SK-N-SH treated with all-trans-retinoic acid at 6 μM for 48 hours (cell line): ENCODE measurements at places on chromosomes 16 and 17.

DNA sequence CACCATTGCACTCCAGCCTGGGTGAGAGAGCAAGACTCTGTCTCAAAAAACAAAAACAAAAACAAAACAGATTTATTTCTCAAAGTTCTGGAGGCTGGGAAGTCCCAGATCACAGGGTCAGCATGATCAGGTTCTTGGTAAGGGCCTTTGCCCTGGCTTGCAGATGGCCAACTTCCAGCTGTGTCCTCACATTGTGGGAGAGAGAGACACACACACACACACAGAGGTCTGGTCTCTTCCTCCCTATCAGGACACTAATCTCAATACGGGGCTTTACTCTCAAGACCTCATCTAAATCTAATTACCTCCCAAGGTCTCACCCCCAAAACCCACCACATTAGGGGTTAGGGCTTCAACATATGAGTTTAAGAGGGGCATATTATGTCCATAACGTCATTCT, 26.4 kb upstream of the TAOK1 start:
- ATAC-seq, result no peak

DNA sequence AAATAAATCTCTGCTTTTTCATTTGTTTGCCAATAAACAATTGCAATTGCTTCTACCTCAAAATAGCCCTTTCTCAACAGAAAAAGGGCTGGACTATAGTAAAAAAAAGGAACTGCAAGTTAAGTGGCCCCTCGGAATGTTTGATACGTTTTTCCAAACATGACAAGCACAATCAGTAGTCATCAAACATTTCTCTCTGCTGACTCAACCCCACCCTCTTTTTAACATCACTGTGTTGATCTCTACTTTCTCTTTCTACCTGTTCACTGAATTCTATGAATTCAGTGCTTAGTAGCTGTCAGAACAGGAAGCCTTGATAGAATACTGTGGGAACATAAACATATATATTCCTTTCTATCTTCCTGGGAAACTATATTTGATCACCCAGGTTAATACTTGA, 116.5 kb upstream of the AXIN2 start:
- ATAC-seq, result no peak; the same call in 1 of the 3 replicates

- no peak for ATAC-seq
Observed at GRCh38 chr17:77119668-77120301, 21.0 kb upstream of the SEC14L1 start.

DNA sequence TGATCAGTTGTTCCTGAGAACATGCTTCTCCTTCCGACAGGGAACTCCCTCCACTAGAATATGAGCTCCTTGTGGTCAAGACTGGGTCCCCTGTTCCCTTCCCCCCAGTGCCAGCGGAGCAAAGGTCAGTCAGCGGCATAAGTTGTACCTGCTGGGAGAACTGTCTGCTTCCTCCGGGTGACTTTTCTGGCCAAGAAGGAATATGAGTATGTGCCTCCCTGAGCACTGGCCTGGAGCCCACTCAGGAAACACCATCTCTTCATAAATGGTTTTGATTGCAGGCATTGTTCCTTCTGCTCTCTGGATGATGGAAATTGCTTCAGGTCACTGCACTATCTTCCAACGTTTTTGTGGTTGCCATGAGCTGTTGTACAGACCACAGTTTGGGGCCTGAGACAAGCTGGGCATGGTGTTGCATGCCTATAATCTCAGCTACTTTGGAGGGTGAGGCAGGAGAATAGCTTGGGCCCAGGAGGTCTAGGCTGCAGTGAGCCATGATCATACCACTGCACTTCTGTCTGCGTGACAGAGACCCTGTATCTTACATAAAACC, 2.9 kb upstream of the P4HB start:
- ATAC-seq, result no peak

DNA sequence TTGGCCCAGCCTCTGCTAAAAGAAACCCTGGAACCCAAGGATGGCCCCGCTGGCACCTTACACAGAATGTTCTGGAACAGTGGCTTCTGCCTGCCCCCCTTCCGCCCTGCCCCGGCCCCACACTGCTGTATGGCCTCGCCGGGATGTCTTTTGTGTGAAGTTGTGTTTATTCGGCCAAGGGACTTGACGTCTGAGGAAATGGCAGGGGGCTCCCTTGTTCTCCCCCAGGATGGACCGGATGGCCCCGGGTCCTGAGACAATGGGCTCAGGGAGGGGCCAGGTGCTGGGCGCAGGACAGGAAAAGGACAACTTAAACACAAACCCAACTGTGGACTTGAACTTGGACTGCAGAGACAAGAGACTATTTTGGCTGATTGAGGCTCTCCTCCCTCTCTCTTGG, 81.6 kb upstream of the GSE1 start:
- ATAC-seq, result no peak

DNA sequence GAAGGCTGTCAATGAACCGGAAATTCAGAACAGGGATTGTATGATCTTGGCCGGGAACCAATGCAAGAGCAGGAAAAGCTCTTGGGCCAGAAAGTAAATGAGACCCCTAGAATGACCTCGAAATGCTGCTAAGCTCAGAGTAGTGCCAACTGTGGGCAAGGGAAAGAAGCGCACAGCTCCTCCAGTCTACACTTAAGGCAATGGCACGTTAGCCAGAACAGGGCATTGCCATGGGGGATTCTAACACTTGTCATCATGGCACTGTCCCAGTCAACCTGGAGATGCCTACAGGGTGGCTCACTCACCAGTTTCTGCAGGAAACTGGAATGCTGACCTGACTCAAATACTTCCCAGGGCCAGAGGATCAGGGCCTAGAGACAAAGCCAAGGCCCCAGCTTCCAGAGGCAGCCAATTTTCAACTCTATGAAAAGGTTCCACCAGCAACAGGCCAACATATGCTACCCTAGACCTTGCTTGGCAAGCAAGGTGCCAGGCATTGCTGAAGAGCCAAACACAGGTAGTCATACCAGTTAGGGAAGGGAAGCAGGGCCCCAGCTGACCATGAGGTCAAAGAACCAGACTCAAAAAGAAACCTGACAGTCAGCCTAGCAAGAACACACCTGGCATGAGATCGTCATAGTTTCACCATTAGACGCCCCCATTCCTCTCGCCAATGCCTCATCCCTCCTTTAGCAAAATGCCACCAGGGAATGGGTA, 34.9 kb downstream of the ARHGAP17 start:
- no peak for ATAC-seq

DNA sequence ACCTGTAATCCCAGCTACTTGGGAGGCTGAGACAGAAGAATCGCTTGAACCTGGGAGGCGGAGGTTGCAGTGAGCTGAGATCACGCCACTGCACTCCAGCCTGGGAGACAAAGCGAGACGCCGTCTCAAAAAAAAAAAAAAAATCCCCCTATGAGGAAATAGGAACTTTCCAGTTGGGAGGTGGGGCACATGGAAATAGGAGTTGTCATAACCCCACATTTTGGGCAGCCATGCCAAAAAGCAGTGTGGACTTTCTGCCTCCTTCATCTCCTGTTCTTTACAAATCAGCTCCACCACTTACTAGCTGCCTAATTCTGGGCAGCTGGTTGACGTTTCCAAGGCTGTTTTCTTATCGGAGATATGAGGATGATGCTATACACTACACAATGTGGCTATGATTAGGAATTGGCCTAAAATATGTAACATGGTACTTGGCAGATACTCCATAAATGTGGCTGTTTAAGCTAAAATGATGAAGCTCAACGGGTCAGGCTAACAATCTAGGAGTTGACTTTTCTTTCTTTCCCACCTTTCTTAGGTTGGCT, 21.5 kb upstream of the CCL5 start:
- ATAC-seq, result no peak

- ATAC-seq, result no peak
Observed at GRCh38 chr17:75041656-75042280, 5.0 kb downstream of the ATP5PD start.

- ATAC-seq, result peak; percentile 14; the same call in 2 of the 3 replicates
Observed at GRCh38 chr16:1420111-1420539, 422 bp downstream of the UQCC4 start.

DNA sequence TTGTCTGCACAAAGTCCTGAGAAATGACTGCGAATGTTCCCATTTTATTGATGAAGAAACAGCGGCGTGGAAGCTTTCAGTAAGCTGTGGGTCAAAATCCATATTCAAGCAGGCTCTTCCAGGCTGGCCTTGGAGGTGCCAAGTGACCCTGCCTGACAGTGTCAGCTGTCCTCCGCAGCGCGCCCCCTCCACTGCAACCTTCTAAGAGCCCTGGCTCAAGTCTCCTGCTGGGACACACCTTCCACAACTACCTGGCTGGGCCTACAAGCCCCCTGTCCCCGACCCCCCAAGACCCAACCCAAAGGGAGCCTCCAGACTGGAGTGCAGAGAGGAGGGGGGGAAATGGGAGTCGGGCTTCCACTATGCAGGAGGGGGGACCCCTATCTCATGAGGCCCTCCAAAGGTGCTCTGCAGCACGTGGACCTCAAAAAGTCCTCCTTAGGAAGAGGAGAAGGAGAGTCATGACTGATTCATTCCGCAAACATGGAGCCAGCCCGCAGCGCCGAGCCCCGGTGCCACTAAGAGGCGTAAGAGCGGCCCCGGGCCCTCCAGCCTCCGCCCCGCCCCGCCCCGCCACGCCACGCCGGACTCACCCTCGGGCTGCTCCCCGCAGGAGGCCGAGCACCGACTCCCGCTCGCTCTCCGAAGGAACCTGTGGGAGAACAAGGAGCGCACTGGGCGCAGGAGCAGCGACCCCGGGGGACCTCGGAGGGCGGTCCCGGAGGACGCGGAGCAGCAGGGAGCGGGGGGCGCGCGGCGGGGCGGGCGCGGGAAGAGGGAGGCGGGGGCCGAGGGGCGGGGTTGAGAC, 574 bp downstream of the MPP3 start:
- ATAC-seq, result peak; percentile 82

DNA sequence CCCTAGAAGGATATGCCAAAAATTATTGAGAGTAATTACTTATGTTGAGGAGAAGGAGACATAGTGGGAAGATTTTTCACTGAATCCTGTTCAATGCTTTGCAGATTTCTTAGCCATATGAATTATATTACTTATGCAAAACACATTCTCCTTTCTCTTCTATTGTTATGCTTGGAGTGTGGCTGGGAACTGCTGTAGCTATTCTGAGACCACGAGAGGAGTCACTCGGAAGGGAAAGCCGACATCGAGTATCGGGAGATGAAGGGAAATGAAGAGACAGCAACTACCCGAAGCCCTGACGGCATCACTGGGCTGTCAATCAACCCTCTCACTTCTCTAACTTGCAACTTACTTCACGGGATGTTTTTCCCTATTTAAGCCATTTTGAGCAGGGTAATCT, 39.6 kb downstream of the STX8 start:
- no peak for ATAC-seq

DNA sequence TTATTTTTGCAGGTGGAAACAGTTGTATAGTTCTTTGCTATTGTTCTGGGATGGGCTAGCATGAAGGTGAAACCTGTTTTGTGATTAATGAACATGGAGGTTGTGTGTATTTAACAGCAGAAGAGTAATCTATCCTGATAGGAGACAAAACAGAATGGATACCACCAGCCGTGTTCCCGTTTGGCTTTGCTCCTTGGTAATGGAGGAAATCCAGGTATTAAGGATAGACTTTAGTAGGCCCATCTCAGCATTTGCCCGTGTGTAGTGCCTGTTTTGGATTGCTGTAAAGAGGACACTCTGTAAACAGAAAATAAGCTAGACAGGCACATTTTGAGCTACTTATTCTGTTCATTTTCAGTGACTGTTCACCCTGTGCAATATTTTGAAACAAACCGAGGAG, 215.1 kb downstream of the RBFOX1 start:
- ATAC-seq, result no peak

GRCh38 chr17:19424934-19425868, 14.2 kb downstream of the RNF112 start:
- ATAC-seq, result no peak

- ATAC-seq, result no peak
Observed at GRCh38 chr17:58165981-58166380, 801 bp upstream of the OR4D2 start.

GRCh38 chr17:77503916-77504651, 363.3 kb downstream of the SEC14L1 start:
- no peak for ATAC-seq

GRCh38 chr17:79837888-79838521, 1.2 kb downstream of the CBX4 start:
- ATAC-seq, result peak; percentile 2

DNA sequence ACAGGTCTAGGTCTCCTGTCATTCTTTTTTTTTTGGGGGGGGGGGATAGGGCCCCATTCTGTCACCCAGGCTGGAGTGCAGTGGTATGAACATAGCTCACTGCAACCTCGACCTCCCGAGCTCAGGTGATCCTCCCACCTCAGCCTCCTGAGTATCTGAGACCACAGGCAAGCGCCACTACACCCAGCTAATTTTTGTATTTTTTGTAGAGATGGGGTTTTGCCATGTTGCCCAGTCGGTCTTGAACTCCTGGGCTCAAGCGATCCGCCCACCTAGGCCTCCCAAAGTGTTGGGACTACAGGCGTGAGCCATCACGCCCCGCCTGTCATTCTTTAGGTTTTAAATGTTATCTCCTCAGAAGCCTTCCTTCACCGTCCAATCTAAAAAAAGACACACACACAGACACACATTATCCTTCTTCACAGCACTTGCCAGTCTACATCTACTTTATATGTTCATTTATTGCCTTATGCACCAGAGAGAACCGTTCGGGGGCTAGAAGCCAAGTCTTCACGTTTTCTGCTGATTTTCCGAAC, 694 bp downstream of the MRPL27 start:
- ATAC-seq, result peak; percentile 10

- peak; percentile 5; the same call in 1 of the 3 replicates for ATAC-seq
Observed at GRCh38 chr17:44688675-44689476, 700 bp downstream of the CCDC43 start.

- ATAC-seq, result no peak
Observed at GRCh38 chr17:40326832-40327199, 17.8 kb downstream of the RARA start.

- no peak for ATAC-seq
Observed at GRCh38 chr17:16989953-16990860, 18.3 kb upstream of the TNFRSF13B start.

DNA sequence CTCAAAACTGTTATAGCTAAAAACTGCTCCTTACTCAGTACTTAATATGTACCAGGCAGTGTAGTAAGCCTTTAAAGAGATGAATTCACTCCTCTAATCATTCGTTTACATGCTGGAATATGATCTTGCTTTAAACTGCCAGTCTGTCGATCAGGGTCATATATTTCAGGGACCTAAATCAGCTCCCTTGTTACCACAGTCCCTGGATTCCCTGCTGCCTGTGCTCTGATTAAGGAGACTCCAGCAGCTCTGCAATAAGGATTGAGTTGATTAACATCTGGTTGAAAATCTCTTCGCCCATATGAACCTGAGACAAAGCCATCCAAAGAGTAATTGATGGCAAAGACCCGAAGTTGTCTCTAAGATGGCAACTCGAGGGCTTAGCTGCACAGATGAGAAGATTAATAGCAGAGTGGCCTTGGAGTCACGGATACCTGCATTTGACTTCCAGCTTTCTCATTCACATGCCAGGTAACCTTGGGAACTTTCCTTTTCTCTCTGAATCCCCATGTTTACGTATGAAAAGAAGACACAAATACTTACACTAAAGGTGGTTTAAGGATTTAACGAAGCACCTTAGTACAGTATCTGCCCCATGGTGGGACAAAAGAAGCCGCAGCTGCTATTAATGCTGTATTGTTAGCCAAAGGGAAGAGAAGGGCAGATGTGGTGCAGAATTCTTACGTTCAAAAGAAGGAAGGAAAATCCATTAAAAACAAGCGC, 68.2 kb downstream of the VAT1L start:
- ATAC-seq, result no peak
